ENCODE measurements at places on chromosomes 16 and 17.

DNA sequence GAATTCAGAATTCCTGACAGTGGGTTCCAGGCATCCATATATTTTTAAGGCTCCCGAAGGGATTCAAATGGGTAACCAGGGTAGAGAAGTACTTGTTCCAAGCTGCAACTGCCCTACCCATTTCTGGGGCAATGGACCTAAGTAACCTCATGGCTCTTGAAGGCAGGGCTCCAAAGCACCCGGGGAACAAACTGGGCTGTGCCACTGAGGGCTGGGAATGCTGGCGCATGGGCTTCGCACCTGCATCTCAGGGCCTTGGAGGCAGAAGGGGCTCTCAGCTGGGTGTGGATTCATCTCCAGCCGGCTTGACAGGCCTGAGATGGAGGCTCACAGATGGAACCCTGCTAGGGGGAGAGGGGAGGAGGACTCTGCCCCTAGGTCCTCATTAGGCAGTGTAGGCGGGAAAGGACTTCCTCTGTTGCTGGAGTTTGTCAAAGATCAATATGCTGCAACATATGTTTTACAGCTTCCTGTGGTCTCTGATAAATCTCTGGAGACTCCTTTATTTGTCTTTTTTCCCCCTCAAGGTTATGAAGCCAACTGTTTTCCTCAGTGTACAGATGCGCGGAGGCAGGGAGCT, 232.3 kb upstream of the NLRP1 start:
- DNase-seq = no peak

DNA sequence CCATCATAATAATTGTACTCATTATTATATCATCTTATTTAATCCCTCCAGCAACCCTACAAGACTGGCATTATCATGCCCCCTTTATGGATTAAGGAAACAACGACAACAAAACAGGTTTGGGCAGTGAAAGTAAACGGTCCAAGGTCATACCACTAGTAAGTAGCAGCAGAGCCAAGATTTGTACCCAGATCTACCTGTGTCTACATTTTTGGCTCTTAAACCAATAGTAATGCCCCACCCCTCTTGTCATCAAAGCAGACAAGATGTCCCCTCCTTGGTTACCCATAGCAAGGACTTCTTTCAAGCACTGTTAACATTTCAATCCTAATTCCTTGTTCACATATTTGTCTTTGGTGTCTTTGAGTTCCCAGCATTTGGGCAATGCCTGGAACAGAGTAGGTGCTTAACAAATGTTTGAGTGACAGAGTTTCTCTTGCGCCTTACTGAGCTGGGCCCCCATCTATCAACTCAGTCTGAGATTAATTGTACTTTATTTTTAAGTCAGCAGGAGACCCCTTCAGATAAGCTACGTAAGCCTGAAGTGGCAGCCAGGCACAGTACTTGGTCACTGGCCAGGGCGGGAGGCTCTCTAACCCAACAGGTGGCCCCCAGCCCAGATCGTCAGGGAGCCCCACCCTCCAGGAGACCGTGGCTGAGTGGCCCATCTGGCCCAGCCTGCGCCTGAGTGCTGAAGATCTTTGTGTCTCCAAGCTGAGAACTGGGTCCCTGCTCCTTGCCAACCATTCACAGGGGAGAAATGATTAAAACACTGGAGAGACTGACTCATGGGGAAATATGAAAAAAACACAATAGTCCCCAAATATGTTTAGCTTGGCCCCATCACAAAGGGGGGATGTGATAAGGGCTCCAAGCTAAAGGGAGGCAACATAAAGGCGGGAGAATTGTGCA, 75.8 kb downstream of the AXIN2 start:
- DNase-seq = no peak

DNA sequence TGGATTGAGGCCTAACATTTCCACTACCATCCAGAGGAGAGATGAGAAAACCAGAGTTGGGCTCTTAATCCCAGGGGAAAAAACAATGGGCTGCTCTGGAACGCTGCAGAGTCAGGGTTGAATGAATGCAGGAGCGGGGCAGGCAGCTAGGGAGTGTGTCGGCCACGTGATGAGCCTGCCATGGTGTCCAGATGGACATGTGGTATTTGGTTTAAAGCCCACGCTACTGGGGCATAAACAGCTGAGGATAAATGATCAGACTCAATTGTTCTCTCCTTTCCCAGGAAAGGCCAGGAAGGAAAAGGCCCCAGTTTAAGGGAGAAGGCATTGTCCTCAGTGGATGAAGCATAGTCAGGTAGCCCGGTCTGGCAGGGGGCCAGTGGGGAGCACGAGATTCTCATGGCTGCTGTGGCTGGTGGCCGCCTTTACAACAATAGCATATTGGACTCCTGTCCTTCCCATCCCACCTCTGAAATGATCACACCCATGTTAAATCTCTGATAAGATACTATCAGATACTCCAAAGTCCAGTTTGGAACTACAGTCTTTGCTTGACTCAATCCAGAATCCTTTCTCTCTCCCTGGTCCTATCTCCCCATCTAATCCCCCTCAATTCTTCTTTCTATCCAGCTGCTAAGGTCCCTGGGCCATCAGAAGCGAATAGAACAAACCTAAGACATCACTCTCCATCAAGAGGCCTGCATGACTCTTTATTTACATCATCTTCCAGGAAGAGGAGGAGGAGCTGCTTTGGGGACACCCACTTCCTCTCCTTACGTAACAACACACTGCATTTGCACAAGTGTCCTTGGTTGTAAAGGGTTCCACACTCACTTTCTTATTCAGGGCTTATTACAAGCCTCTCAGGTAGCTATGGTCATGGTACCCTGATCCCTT, 20.4 kb downstream of the CA4 start:
- no peak for DNase-seq

- DNase-seq = no peak
Observed at GRCh38 chr17:17830269-17830567, 6.6 kb downstream of the SREBF1 start.

GRCh38 chr17:17352836-17353624, 49.9 kb downstream of the NT5M start:
- no peak for DNase-seq

DNA sequence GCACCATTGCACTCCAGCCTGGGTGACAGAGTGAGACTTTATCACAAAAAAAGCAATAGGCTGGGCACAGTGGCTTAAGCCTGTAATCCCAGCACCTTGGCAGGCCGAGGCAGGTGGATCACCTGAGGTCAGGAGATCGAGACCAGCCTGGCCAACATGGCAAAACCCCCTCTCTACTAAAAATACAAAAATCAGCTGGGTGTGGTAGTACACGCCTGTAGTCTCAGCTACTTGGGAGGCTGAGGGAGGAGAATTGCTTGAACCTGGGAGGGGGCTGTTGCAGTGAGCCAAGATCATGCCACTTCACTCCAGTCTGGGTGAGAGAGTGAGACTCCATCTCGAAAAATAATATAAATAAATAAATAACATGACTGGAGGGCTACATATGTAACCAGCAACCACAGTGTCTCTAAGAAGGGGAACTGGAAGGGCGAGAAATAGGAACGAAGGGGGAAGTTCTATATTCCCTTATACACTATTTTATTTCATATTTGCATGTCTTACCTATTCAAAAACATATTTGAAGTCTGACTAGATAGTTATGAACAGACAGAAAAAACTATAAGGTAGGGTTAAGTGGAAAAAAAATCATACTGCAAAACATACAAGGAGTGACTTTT, 25.9 kb downstream of the MYH11 start:
- no peak for DNase-seq

GRCh38 chr16:84913315-84913714, 93.5 kb downstream of the CRISPLD2 start:
- no peak for DNase-seq

GRCh38 chr16:35735403-35736251, 2276.2 kb downstream of the TP53TG3F start:
- DNase-seq = no peak

Measured in amniotic stem cell (primary cell).